ENCODE measurements at places on chromosomes 1 and 21.

- DNase-seq: no peak
These were observed 10.3 kb downstream of the ZNF687 start for GRCh38 chr1:151292207-151293030.

GRCh38 chr1:57727121-57727520, 303.3 kb upstream of the DAB1 start:
- DNase-seq: no peak

DNA sequence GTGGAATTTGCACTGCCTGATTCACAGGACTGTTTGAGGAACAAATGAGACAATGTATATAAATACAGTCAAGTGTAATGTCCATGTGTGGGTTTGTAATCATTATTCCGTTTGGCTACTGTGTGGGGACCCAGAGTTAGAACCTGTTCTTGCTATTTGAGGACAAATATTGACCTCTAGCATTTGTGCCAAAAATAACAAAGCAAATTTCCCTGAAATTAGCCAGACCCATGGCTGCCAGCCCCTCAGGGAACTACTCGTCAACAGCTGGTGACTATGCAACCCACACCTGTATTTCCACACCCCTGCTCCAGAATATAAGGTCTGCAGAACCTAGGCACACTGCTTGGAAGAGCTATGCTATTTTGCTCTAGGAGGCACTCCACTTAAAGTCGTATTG, 70.7 kb downstream of the KCNJ6 start:
- no peak for DNase-seq

DNA sequence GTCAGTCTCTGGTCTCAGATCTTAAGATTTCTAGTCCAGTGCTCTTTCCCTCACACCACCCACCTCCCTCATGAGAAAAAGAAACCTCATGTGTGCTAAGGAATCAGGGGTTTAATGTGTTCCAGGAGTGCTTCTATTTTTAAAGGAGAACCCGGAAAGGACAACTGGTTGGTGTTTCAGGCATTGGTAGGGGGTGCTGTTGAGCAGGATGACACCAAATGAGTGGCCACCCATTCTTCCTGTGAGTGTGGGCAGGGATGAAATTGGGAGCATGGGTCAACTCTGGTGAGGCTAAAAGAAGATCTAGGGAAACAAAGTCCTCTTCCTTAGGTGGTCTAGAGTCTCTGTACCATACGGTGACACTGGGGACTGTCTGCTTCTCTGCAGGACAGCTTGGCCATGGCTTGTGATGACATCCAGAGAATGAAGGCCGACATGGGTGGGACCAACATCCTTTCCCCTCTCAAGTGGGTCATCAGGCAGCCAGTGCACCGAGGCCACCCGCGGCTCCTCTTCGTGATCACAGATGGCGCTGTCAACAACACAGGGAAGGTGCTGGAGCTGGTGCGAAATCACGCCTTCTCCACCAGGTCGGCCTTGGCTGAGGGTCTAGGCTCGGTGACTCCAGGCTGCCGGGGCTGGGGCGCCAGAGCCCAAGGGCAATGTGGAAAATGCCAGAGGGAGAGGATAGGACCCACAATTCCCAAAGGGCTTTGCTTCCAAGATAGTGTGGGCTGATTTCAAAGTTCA, 39.3 kb downstream of the VWA5B1 start:
- no peak for DNase-seq

GRCh38 chr1:200907611-200908097, 13.0 kb downstream of the INAVA start:
- DNase-seq: no peak

DNA sequence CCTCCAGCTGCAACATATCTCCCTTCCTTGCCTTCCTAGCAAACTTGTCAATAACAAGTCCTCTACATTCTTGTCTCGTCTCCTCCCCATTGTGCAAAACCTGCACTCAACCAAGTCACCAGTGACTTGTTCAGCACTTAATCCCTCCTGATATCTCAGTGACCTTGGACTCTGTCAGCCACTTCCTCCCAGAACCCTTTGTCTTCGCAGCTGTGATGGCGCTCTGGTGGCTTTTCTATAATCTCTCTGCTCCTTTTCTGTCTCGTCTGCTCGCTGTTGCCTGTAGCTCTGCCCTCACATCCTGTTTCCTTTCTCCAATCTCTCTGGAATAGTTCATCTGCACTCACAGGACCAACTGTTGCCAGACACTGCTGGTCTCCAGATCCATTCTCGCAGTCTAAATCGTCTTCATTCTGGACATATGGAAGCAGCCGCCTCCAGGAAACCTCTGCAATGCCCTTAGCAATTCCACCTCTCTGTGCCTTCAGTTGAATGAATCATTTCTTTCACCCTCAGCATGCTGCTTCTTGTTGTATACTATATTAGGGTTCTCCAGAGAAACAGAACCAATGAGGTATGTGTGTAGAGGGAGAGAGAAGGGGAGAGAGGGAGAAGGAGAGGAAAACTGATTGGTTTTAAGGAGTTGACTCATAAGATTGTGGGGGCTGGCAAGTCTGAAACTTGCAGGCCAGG, 17.4 kb upstream of the IFNAR2 start:
- DNase-seq: no peak

GRCh38 chr1:216531263-216532239, 108.3 kb upstream of the USH2A start:
- peak; percentile 15 for DNase-seq

DNA sequence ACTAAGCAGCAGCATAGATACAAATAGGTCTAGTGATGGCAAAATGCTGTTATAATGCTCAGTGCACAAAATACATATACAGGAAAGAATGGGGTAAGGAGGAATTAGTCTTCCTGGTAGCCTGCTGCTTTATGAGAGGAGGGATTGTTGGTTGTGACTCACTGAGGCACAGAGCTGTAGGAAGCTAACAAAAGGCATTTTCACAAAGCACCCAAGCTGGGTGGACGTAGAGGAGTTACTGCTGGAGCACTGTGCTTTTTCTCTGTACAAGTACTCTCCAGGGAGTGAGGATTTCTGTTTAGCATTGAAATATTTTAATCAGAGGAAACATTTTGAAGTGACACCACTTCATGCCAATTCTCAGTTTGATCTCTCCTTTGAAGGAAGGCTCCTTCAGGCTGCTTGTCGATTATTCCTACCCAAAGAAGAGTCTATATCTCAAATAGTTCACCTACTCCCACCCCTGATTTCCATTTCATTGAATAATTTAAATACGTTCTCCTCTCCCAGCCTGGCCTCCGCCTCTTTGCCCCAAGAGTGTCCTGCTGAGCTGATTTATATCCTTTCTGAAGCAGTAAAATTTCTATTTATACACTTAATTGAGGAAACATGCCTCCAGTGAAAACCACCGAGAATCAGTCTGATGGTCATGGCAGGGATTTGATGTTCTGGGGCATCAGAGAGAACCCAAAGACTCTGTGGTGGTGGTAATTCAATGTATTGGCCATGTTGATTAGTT, 271.9 kb downstream of the HHAT start:
- no peak for DNase-seq

- no peak for DNase-seq
These were observed 16.6 kb downstream of the GPATCH2 start for GRCh38 chr1:217614200-217614712.

GRCh38 chr1:100009458-100009857, 39.7 kb downstream of the SLC35A3 start:
- DNase-seq: no peak

GRCh38 chr1:225479996-225480720, 52.3 kb upstream of the LBR start:
- DNase-seq: no peak

DNA sequence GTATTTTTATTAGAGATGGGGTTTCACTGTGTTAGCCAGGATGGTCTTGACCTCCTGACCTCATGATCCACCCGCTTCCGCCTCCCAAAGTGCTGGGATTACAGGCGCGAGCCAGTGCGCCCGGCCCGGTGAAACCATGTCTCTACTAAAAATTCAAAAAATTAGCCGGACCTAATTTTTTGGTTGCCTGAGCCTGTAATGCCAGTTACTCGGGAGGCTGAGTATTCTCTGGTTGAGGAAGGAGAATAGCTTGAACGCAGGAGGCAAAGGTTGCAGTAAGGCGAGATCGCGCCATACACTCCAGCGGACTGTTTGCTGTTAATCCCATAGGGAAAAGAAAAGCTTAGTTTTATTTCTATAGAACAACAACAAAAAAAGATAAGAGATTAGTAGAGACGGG, 29.9 kb upstream of the HJV start:
- no peak for DNase-seq

DNA sequence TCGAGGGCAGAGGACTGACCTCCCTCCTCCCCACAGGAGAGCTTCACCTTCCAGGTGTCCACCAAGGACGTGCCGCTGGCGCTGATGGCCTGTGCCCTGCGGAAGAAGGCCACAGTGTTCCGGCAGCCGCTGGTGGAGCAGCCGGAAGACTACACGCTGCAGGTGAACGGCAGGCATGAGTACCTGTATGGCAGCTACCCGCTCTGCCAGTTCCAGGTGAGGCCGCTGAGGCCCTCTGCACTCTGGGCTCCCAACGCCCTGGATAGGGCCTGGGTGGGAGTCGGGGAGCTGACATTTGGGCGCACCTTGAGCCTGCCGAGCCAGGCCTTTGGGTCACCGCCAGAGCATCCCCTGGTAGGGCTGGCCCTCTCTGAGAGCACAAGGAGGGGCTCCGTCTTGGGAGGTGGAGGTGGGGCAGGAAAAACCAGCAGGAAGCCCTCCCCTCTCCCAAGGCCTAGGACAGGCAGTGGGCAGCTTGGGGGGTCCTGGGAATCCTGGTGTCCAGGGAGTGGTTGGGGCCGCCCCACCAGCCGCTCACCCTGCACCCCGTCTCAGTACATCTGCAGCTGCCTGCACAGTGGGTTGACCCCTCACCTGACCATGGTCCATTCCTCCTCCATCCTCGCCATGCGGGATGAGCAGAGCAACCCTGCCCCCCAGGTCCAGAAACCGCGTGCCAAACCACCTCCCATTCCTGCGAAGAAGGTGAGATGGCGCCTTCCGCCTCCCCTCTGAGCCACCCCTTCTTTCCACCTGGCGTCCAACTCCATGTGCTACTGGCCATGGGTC, 65.1 kb downstream of the PIK3CD start:
- no peak for DNase-seq

DNA sequence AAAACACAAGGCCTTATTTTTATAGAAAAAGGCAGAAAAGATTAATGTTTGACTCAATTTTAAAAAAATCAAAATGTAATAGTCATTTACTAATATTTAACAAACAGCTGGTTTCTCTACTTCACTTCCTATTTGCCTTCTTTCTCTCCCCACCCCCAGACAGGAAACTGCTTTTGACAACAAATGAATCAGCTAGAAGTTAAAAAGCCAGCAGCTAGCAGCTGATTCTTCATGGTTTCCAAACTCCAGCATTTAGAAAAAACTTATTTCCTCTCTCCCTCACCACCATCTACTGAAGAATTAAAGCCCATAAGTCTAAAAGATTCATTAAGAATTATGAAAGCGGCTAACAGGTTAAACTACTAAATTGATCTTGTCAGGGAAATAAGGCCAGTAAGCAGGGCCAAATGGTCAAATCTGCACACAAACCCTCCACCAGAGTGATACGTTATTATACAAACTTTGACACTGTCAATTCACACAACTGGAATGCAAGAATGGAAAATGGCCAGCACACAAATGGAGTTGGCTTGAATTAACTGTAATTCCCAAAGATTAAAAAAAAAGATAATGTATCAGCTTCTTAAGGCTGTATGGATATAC, 4.0 kb downstream of the WDR26 start:
- no peak for DNase-seq

DNA sequence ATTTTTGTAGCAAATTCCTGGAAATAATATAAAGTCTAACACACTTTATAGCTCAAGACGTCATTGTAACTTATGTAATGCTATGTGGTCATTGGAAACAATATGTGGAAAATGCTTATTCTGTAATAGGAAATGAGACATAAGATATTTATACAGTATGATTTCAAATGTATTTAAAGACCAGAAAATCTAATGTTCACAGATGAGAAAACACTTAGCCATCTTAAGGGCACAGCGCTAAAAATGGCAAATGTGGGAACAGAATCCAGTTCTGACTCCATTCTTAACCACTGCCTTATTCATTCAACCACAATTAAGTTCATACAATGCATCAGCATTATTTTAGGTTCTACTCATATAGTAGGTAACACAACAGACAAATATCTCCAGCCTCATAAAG, 12.5 kb downstream of the CSDE1 start:
- DNase-seq: no peak

GRCh38 chr1:230067419-230067870, 407 bp downstream of the GALNT2 start:
- DNase-seq: no peak

GRCh38 chr1:223460566-223461189, 67.5 kb downstream of the CCDC185 start:
- DNase-seq: no peak

DNA sequence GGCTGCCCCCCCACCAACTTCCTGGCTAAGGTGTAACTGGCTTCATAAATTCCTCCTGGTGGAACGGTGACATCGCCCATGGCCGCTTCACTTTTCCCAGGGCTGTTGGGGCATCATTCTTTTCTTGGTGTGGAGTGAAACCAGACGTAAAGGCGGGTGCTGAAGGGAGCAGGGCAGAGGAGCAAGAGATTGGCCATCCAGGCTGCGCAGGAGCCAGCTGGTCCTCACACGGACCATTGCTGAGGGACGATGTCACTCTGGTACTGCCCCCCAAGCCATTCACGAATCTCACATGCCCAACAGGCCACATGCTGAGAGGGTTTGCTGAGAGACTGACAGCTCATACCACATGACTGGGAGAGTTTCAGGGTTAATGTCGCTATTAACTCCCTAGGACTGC, 10.5 kb upstream of the PKP1 start:
- no peak for DNase-seq

- DNase-seq: no peak
These were observed 31.6 kb downstream of the RGS5 start for GRCh38 chr1:163170975-163171676.

- DNase-seq: no peak
These were observed 48.6 kb downstream of the HIVEP3 start for GRCh38 chr1:41870076-41870562.

- DNase-seq: no peak
These were observed 818.9 kb downstream of the KCNT2 start for GRCh38 chr1:195789321-195789720.

DNA sequence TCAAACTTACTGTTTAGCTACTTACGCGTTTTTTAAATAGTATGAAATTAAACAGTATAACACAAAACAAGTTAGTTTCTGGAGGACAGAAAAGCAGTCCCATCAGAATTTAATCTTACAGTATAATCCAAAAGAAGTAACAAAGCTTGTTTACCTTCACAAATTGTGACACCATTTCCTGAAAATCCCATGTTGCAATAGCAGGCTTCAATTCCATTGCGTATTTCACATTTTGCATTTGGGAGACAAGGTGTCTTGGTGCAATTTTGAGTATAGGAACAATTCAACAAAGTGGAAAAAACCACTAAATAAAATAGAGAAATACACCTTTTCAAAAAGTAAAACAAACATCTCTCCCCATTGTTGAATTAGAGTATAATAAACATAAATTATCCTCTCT, 1.6 kb downstream of the ADGRL4 start:
- DNase-seq: no peak

- DNase-seq: no peak
These were observed 28.5 kb downstream of the ANP32E start for GRCh38 chr1:150207281-150207971.

GRCh38 chr1:62448221-62448933, 11.5 kb downstream of the USP1 start:
- DNase-seq: no peak

Measured in smooth muscle cell of the brain vasculature (primary cell).